ENCODE measurements at places on chromosomes 3 and 15. TPM values are rescaled to one million over a fixed set of nuclear protein-coding genes. Genes with fewer than 3 reads are reported as not detected.

GRCh38 chr3:88189361-88189810, 39.6 kb downstream of the C3orf38 start:
- no peak for DNase-seq

GRCh38 chr15:49890689-49891088, 228.3 kb downstream of the ATP8B4 start:
- DNase-seq: no peak

GRCh38 chr3:15601046-15601398, 347 bp downstream of the HACL1 start:
- no peak for DNase-seq

- DNase-seq: no peak
Observed at GRCh38 chr3:39502838-39503145, 35.3 kb downstream of the MOBP start.

DNA sequence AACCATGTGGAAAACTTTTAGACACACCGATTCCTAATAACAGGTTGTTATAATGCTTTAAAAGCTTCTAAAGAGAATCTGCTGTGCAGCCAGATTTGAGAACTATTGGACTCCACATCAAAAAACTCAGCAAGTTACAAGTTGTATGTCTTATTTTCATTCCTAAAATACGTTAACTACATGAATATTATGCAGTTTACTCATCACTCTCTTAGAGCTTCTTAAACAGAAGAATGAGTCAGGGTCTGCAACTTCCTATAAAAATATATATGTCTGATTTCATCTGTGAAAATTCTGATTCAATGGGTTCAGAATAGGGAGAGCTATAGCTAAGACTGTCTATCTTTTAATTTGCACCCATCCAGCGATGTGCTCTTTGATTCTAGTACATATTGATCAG, 244.2 kb upstream of the EPHA3 start:
- DNase-seq: no peak

- DNase-seq: no peak
Observed at GRCh38 chr3:194304186-194304917, 46.8 kb downstream of the CPN2 start.

DNA sequence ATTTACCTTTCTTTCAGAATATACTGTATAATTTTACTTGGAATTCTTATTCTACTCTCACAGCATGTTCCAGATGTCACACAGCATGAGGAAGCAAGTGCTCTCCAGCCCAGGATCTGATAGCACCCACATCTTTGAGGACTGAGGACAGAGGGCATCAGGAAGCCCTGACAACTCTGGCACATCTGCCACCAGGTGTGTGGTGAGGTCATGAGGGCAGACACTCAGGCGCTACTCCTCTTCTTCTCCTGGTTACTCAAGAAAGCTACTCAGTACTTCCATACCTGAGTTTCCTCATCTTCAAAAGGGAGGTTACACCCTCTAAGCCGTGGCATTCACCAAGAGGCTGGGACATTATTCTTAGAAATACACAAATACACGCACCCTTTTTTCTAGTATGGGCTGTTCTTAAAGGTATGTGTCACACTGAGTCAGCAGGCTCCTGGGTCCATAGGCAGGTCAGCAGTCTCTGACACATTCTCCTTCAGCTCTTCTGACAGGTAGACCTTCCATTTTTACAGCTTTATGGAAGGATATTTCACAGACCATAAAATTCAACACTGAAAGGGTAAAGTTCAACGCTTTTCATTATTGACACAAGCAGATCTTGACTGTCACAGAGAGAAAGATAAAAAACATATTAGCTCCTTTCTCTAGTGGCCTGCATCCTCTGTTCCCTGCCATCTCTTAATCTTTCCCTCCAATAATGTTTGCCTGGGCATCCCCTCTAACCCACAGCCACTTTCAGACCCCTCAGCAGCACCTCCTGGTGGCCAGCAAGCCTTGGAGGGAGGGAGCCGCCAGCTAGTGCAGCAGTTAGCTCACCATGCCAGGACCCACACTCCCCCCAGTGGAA, 103.2 kb upstream of the TJP1 start:
- peak; percentile 72 for DNase-seq

DNA sequence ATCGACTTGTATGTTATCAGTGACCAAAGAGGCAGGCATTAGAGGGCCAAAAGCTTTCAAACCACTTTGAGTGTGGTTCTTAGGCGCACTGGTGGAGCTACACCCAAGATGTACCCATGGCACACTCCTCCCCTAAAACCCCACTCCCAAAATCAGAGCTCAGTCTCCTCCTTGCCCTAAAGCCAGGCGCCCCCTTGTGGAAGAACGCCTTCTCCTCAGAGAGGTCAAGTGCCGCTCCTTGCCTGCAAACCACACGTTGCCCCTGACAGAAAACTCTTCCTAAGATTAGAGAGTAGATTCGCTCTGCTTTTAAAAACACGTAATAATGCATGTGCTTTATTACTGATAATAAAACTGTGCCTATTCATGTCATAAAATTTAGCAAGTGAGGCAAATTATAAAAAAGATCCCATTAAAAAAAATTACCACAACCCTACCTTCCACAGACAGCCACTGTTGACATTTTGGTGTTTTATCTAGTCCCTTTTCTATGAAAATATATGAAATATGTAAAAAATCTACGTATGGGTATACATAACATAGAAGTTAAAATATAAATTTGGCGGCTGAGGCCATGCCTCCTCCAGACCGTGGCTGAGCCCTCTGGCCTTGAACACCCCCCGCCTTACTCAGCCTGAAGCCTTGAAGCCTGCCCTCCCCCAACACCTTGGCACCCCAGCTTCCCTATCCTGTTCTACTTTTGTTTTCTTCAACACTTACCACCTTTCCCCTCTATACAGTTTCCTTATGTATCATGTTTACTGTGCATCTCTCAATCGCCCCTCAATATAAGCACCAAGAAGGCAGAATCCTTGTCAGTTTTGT, 33.5 kb downstream of the BCL2L10 start:
- DNase-seq: peak; percentile 76

FBXL2 gene
- polyA plus RNA-seq: 12.1 TPM

CHST14 gene
- polyA plus RNA-seq: 25.8 TPM

ATP11B gene
- polyA plus RNA-seq: 14.2 TPM

ZPLD1 gene
- polyA plus RNA-seq: 0.20 TPM

Measured in ovary (tissue), 10 donors.